ENCODE measurements at places on chromosomes 4 and X.

- no peak for DNase-seq
Measured at GRCh38 chrX:153334654-153335295, 822 bp downstream of the ZNF275 start.

GRCh38 chr4:151260526-151260925 is 16.4 kb upstream of the PRSS48 start:
- no peak for DNase-seq

DNA sequence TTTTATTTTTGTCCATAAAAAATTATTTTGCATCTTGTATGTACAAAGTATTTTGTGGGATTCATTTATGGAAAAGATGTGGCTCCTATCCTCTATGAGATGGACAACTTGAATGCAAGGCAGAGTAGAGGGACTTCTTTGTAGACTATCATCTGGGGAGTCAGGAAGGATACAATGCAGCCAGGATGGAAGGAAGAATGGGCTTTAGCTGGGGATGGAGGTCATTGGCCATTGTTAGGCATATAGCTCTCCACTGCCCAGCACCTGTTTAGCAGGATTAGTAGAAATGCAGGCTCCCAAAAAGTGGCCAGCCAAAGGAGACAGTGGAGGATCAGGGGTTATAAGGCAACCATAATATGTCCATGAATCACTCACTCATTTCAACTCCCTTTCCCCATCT is 5.1 kb upstream of the TLL1 start:
- no peak for DNase-seq

DNA sequence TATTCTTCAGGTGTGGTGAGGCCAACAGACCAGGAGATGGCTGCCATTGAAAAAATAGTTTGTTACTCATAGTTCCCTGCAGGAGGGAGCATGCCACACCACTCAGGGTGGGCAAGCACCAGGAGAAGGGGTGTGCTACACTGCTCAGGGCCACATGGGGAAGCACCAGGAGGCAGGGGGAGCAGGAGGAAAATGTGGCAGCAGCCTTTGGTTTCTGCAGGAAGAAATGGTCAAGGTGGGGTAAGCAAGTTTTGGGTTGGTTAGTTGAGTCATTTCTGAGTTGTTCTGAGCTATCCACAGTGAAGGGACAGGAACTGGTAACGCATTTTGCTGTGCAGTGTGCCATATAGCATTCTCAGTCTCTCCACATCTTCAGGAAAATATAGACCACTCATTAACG is 23.8 kb downstream of the FGFBP1 start:
- no peak for DNase-seq

GRCh38 chrX:31459361-31459760 is 387.5 kb upstream of the FTHL17 start:
- no peak for DNase-seq

DNA sequence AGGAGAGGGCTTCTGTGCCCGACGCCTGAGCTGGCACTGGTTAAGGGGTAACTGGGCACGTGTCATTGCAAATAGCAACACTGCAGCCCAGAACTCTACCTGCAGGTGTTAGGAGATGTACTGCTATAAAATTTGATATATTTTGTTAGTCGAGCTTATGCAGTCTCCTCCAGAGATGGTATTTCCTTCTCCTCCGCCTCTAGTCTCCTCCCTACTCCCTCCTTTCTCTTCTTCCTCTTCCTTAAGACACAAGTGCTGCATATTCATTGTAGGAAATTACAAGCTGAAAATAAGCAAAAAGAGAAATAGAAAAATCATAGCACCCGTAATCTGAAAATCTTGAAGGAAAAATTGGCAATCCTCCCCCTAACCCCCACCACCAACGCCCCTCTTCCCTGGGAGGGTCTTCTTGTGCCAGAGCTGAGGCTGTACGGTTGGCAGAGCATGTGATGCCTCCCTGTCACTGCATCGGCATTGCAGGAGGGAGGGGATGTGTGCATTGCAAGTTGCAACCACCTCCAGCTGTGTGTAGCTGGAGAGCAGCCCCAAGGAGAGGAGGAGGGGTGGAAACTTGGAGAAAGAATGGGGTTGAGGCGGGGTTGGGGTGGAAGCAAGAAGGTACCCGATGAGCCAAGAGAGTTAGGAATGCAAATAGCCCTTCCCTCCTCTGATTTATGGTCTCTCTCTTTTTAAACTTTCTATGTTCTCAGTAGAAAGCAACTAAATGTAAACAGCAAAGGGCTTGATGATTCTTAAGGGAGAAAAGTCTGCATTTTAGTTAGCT is 48.3 kb upstream of the MND1 start:
- DNase-seq: no peak

DNA sequence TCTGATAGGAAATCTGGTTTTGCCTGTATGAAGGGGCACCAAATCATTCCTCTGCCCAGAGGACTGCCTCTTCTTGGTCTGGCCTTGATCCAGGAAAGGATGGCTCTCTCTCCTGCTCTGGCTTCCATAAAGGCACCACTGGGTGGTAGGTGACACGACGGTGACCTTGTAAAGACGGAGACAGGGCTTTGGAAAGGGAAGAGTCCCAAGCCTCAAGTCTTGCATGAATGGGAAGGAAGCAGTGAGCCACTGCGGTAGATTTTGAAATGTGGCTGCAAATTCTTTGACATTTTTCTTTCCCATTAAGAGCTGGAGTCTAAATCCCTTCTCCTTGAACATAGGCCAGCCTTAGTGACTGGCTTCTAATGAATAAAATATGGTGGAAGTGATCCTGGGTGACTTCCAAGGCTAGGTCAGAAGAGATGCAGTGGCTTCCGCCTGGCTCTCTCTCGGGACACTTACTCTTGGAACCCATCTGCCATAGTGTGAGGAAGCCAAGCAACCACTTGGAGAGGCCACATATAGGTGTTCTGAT is 347.4 kb downstream of the BCOR start:
- no peak for DNase-seq

GRCh38 chrX:17414027-17414658 is 39.1 kb downstream of the NHS start:
- no peak for DNase-seq

- DNase-seq: no peak
Measured at GRCh38 chr4:121472937-121473721, 92.3 kb upstream of the QRFPR start.

DNA sequence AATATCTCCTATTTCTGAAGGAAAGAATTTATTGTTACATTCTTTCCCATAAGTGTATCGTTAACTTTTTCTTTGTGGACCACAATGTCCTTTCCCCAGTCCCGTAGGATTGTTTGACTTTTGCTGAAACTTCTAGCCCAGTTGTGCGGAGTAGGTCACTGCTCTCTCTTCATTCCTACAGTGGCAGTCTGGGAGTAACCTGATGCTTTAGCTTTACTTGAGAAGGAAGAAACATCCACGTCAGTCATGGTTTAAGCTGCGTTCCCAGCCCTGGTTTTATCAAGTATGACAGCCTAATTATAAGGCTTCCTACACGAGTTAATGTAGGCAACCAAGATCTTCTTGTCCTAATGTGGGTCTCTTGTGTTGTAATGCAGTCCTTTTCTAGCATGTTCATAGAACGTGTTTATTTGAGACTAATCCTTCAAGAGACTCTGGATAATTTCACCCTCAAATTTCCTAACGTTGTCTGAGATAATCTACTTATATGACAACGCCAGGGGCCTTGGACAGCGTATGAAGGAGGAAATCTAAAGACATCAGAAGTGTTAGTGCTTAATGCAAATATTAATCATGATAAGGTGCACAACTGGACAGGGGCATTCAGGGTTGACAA is 40.8 kb upstream of the GRPR start:
- no peak for DNase-seq

DNA sequence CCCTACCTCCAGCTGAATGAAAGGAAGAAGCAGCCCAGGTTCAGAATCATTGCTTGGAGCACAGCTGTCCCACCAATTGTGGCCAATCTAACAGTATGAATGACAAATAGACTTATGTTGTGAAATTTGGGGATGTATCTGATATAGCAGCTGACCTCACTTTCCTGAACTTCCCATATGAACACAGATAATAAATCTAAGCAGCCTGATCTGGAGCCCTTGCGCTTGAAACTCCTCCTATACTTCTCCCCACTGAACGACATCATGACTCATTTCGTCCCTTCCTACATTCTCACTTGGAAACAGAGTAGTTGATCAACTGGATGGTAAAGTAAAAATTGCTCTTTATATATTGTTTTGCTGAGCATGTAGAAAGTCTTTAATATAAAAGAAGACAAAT is 24.2 kb upstream of the AMELX start:
- no peak for DNase-seq

Data from stimulated activated CD8-positive, alpha-beta memory T cell treated with anti-CD3 and anti-CD28 coated beads, Interleukin-15, amount 100 ng/mL, for 48 hours (primary cell).